ENCODE measurements at places on chromosomes 11 and 22. TPM values are rescaled to one million over a fixed set of nuclear protein-coding genes. Genes with fewer than 3 reads are reported as not detected.

DNA sequence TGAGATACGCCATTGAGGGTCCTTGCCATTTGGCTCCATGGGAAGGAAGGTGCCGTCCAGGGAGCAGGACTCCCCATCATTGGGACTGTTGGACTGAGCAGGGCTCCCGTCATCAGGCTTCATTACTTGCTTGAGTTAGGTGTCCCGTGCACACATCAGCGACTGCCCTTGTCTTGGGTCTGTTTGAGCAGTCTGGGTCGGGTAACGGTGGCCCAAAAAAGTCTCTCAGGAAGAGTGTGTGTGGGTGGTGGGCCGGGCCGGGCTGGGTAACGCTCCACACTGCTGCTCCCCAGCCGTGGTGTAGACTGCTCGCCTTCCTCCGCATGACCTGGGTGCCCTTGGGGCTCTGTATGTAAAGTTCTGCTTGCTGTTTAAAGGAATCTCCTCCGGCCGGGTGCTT, 293.5 kb downstream of the TBC1D22A start:
- no peaks in the 10 kb centered on the region for H3K36me3 ChIP-seq
- DNase-seq, result no peak
- peaks cover 65% of the 10 kb centered on the region for H3K4me1 ChIP-seq
- no peaks in the 10 kb centered on the region for H3K27me3 ChIP-seq
- H3K27ac ChIP-seq, result peak overlapping the region; percentile 82

GRCh38 chr11:93017821-93018690, 48.6 kb downstream of the MTNR1B start:
- no peaks in the 10 kb centered on the region for H3K4me1 ChIP-seq
- no peaks in the 10 kb centered on the region for H3K36me3 ChIP-seq
- H3K4me3 ChIP-seq, result no peak overlapping the region
- 0 out of 2 replicates have a peak, but pooled peaks cover 3% of the 10 kb centered on the region for H3K27me3 ChIP-seq
- DNase-seq, result no peak

DNA sequence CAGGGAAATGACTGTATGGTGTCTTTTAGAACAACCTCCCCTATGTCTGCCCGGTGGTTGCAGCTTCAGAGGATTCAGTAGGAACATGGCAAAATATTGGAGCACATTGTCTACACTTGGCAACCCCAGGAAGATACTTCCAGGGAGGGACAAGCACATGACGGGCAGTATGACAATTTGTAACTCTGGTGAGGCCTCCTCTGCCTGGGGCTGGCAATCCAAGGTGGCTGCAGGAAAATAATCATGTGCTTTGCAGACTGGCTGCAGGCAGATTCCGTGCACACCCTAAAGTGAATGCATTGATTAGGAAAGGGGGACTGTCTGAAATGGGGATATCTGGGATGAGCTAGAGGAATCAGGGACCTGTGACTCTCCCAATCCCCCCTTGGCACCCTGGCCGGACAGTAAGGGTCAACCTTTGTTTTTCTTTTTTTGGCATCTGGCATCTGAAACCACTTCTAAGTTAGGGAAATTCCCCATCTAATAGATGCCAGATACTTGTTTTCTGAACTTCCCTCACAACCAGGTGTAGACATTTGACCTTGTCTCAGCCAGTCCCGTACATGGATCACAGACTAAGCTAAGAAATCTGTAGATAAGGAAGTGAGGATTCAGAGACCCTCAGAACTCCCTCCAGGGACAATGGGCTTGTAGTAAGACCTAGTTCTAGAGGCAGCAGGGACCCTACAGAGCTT, 10.5 kb upstream of the PHOX2A start:
- no peaks in the 10 kb centered on the region for H3K27me3 ChIP-seq
- no peaks in the 10 kb centered on the region for H3K4me1 ChIP-seq
- H3K27ac ChIP-seq, result no peak overlapping the region

GRCh38 chr22:42154293-42155052, 23.9 kb upstream of the CYP2D6 start:
- H3K27me3 ChIP-seq, result no peaks in the 10 kb centered on the region
- no peaks in the 10 kb centered on the region for H3K4me1 ChIP-seq
- no peak for DNase-seq
- peaks cover 4% of the 10 kb centered on the region for H3K36me3 ChIP-seq
- H3K27ac ChIP-seq, result no peak overlapping the region

DNA sequence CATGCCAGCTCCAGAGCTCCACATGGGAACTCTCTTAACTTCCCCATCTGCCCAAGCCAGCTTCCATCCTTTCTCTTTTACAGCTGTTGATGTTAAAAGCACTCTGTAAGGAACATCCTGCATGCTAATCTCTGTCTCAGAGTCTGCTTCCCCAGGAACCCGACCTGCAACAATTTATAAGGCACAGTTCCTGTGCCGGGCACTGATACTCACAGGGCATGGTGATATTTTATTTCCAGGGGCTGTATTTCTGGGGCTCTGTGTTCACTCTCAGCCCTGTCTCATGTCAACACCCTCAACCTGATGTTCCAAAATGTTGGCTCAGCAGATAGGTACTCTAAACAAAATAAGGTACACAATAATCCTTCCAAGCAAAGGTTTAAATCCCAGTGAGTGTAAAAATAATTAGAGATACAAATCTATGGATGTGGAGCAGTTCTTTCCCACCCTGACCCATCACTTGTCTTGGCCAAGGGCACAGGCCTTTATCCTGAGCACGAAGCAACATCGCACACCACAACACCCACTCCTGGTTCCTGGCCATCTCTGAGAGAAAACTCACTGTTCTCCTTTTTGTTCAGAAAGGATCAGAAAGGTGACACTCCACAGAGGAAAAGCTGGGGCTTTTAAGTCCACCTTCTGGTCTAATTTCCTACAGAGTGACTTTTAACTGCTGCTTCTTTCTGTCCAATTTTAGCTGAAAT, 44.8 kb upstream of the C11orf87 start:
- DNase-seq, result no peak
- H3K4me1 ChIP-seq, result no peaks in the 10 kb centered on the region
- no peak overlapping the region for H3K27ac ChIP-seq
- no peak overlapping the region for H3K4me3 ChIP-seq

DNA sequence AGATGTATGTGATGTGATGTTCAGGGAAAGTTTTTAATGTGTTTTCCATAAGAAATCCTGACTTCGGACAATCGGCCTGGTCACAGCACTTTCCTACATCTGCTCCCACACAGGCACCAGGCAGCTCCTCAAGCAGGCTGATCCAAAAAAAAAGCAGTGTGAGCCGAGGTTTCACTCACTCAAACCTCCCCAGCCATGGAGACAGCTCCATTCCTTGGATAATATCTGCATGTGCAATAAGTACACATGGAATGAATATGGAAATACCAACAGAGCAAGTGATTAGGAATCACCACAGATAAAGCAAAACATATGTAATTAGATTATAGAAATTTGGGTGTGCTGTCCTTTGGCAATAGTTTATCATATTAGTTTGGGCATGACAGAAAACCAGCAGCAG, 88.8 kb upstream of the API5 start:
- H3K27me3 ChIP-seq, result no peaks in the 10 kb centered on the region
- no peak overlapping the region for H3K4me3 ChIP-seq
- no peaks in the 10 kb centered on the region for H3K4me1 ChIP-seq
- no peak for DNase-seq

GRCh38 chr11:85709941-85710702, 24.1 kb upstream of the CCDC89 start:
- H3K36me3 ChIP-seq, result no peaks in the 10 kb centered on the region
- H3K4me3 ChIP-seq, result no peak overlapping the region
- no peak overlapping the region for H3K27ac ChIP-seq
- no peaks in the 10 kb centered on the region for H3K4me1 ChIP-seq

- no peak overlapping the region for H3K27ac ChIP-seq
- H3K4me3 ChIP-seq, result no peak overlapping the region
- no peaks in the 10 kb centered on the region for H3K4me1 ChIP-seq
- no peaks in the 10 kb centered on the region for H3K36me3 ChIP-seq
These were observed 10.5 kb downstream of the COMMD9 start for GRCh38 chr11:36278531-36279282.

GRCh38 chr11:117520966-117521365, 193.3 kb downstream of the CEP164 start:
- H3K27me3 ChIP-seq, result no peaks in the 10 kb centered on the region
- H3K4me1 ChIP-seq, result peaks cover 10% of the 10 kb centered on the region
- DNase-seq, result no peak
- H3K36me3 ChIP-seq, result no peaks in the 10 kb centered on the region
- H3K27ac ChIP-seq, result no peak overlapping the region

GRCh38 chr11:128688896-128689546, 4.9 kb upstream of the FLI1 start:
- H3K27ac ChIP-seq, result no peak overlapping the region
- no peaks in the 10 kb centered on the region for H3K27me3 ChIP-seq
- no peak overlapping the region for H3K4me3 ChIP-seq
- DNase-seq, result no peak
- no peaks in the 10 kb centered on the region for H3K36me3 ChIP-seq

DNA sequence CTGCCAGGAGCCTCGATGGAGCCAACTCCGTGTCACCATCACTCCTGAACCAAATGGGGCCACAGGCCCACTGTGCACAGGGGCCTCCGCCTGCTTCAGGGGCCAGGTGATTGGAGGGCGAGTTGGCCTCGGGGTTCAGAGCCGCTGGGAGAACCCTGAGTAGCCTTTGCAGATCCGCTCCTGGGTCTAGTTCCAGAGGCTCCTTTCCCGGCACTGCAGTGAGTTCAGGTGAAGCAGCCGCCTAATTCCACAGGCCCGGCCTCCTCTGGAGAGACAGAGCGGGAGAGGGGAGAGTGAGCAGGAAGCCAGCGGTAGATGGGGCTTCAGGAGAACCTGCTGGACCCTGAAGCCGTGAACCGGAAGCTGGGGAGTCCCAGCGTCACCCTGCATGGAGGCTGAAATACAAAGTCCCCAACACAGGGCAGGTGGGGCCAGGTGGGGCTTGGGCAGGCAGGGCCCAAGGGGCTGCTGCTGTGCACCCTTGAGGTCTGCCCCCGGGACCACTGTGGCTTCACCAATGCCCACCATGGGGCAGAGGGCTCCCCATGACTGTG, 22.5 kb downstream of the DRD4 start:
- 0 out of 2 replicates have a peak overlapping the region, but pooled peaks have one; percentile 3 for H3K27ac ChIP-seq
- H3K27me3 ChIP-seq, result no peaks in the 10 kb centered on the region
- DNase-seq, result no peak
- H3K4me3 ChIP-seq, result peak overlapping the region; percentile 23
- peaks cover 19% of the 10 kb centered on the region for H3K36me3 ChIP-seq

GRCh38 chr11:59267196-59267595, 54.5 kb upstream of the MPEG1 start:
- no peaks in the 10 kb centered on the region for H3K27me3 ChIP-seq
- H3K27ac ChIP-seq, result peak overlapping the region; percentile 97
- DNase-seq, result peak; percentile 48
- H3K4me3 ChIP-seq, result no peak overlapping the region

- H3K36me3 ChIP-seq, result no peaks in the 10 kb centered on the region
- no peak overlapping the region for H3K4me3 ChIP-seq
- H3K27me3 ChIP-seq, result no peaks in the 10 kb centered on the region
- no peaks in the 10 kb centered on the region for H3K4me1 ChIP-seq
These were observed 133.7 kb downstream of the SNX19 start for GRCh38 chr11:130782361-130783222.

DNA sequence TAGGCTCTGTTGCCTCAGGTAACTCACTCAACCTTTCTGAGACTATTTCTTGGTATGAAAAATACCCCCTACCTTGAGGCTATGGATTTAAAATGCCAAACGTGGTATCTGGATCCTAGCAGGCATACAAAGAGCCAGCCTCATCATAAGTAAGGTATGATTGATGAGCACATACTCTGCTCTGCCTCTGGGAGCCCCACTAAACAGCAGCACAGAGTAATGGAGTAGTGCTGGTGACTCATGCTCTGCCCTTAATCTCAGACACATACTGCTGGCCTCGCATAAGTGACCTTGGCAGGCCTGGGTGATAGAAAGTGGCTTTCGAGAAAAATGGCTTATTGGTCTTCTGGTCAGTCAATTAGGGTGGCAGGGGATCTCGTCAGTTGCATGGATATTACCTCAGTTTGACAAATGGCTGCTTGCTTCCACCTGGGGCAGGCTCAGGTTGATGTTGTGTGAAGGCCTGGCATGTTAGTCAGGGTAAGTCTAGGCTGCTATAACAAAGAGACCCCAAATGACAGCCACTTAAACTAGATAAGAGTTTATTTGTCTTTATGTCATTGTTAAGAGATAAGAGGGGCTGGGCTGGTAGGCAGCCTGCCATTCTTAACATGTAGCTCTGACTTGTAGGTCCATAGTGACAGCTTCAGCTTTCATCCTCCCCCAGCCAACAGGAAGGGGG, 15.2 kb upstream of the SLC6A5 start:
- no peaks in the 10 kb centered on the region for H3K4me1 ChIP-seq
- no peaks in the 10 kb centered on the region for H3K36me3 ChIP-seq
- DNase-seq, result no peak
- no peaks in the 10 kb centered on the region for H3K27me3 ChIP-seq
- no peak overlapping the region for H3K4me3 ChIP-seq

DNA sequence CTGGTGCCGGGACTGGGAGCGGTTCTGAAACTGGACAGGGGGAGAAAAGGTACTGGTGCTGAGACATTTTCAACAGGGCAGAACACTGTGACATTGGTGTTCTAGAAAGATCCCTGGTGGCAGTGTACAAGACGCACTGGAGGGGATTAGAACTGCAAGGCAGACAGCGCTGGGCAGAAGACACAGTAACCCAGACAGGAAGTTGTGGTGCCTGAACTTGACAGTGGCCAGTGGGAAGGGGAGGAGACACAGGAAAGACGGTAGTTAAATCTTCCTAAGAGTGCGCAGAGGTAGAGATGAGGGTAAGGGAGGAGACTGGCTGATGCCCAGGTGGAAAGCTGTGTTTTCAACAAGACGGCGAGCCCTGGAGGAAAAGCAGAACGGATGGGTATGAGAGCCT, 24.5 kb downstream of the FAM227A start:
- H3K36me3 ChIP-seq, result no peaks in the 10 kb centered on the region
- H3K4me3 ChIP-seq, result no peak overlapping the region
- DNase-seq, result no peak
- H3K4me1 ChIP-seq, result no peaks in the 10 kb centered on the region
- H3K27me3 ChIP-seq, result no peaks in the 10 kb centered on the region
- no peak overlapping the region for H3K27ac ChIP-seq

DNA sequence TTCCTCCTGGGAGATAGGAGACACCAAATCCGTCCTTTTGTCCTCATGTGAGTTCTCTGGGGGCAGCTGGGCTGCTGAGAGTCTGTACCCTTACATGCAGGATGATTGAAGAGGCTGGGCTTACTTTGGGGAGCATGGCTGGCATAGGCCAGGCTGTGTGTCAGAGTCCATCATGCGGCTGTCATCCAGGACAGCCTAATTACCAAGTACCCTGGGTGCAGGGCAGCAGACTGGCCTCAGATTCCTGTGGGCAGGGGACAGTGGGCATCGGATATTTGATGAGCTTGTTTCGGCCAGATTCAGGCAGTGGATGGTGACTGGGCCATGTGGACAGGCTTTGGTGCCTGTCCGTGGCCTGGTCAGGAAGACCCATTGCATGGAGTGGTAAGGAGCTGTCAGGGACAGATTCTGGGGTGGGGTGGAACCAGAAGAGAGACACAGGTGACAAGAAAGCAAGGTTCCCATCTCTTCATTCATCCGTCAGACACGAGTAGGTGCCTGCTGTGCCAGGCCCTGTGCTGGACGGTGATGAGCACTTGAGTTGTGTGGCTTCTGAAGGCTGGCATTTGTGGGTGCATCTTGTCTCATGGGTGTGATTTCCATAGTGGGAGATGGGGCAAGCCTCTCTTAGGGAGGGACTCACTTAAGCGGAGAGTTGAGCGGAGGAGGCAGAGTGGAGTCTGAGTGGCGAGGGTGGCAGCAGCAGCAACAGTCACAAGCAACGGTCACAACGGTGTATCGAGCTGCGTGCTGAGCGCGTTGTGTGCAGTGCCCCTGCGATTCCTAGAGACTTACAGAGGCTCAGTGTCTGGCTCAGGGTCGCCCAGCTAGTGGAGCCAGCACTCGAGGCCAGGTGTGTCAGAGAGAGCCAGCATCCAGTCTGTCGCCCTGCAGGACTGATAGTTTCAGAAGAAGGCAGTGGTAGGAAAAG, 48.7 kb downstream of the TBC1D22A start:
- DNase-seq, result no peak
- no peak overlapping the region for H3K4me3 ChIP-seq
- peaks cover 19% of the 10 kb centered on the region for H3K36me3 ChIP-seq
- no peaks in the 10 kb centered on the region for H3K27me3 ChIP-seq

The BRMS1 gene
- total RNA-seq, result 32.0 TPM

The PRRG4 gene
- total RNA-seq, result 0.11 TPM

The KCNE3 gene
- 0.11 TPM for total RNA-seq

The KDM4E gene
- not detected for total RNA-seq

All from Karpas-422 (cell line).